ENCODE measurements at places on chromosomes 4 and X.

GRCh38 chr4:7909463-7910262 lies 30.0 kb downstream of the AFAP1 start:
- no peak for DNase-seq

GRCh38 chr4:56656346-56656643 lies 24.8 kb downstream of the HOPX start:
- no peak for DNase-seq

GRCh38 chrX:3621414-3621813 lies 92.0 kb downstream of the PRKX start:
- no peak for DNase-seq

DNA sequence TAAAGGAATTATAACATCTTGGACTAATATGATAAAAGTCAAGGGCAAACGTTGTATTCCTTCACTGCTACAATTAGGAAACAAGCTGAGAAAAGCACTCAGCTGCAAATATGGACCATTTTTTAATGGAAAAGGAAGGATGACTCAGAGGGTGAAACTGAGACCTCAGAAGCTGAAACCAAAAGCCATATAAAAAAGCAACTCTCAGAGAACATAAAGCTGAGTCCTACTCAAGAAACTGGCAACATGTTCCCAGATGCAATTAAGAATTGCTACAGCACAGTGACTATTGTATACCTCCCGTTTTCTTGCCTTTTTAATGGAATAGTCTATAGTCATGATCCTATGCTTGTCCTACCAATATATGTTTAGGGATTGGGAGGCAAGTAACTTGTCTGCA lies 1106.4 kb upstream of the INTU start:
- DNase-seq = no peak

DNA sequence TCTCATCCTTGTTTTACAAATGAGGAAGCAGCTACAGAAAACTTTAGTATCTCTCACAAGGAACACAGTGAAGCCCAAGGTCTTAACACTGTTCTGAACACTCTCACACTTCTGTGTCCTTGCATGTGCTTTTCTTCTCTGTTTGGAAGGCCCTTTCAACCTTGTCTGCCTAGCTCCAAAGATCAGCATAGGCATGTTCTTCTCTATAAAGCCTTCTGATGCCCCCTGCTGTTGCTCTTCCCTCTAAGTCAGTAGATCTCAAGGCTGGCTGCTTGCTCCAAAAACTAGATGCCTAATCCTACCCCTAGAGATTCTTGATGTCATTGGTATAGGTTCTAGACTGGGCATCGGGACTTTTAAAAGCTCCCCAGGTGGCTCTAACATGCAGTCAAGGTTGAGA lies 5.9 kb downstream of the APOO start:
- no peak for DNase-seq

- DNase-seq = peak; percentile 85
Observed at GRCh38 chr4:118968005-118968404, 79.4 kb downstream of the SYNPO2 start.

DNA sequence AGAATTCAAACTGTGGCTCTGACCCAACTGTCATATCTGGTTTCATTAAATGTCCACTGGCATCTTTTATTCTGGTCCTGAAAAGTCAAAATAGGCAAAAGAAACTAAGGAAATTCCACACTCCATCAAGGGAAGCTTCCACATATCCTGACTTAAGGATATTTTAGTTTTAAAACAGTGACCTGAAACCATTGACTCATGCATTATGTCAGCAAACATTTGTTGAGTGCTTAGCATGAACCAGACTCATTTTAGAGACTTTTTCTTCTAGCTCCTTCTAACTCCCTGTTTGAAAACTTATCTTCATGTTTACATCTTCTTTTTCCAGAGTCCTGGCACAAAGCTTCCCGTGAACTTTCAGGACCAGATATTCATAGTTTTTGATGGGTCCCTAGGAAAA lies 6.9 kb upstream of the CXCL1 start:
- DNase-seq = no peak

DNA sequence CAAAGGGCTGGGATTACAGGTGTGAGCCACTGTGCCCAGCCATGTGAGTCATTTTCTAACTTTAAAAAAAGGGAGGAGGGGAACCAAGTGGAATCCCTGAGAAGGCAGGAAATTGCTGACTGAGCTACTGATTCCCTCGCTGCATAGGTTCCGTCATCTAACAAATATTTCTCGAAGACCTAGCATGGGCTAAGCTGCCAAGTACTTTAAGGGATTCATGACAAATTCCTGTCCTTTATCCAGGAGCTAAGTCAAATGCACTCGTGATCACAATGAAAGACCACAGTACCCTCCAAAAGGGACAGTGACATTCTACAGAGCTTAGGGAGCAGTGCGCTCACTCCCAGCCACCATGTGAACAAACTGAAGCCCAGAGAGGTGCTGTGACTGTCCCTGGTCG lies 33.2 kb upstream of the MAN2B2 start:
- no peak for DNase-seq

DNA sequence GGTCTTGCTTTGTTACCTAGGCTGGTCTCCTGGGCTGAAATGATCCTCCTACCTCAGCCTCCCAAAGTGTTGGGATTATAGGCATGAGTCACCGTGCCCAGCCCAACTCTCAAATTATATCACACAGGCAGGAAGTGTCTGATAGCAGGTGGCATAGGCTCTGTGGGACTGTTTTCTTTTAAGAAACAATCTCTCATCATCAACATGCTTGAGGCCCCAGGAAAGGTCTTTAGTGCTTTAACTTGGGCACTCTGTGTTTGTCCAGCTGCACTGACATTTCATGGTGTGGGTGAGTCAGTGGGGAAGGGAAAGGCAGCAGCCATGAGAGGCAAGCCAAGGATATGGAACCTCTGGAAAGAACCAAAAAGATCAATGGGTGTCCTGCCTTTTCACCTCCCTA lies 88.1 kb upstream of the TSPAN5 start:
- DNase-seq = peak; percentile 47

DNA sequence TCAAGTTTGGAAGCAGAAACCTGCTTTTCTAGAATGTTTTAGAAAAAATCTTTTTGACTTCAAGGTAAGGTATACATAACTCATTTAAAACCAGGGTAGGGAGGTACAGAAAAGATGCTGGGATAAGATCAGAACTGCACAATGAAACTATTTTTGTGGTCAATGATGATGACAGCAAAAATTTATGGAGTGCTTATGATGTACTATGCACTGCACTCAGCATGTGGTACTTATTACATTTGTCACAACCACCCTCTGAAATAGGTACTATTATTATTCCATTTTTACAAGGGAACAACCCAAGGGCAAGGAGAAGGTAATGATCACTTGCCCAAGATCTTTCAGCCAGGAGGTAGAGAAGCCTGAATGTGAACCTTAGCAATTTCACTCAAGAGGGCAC lies 8.0 kb downstream of the GPM6B start:
- DNase-seq = no peak

DNA sequence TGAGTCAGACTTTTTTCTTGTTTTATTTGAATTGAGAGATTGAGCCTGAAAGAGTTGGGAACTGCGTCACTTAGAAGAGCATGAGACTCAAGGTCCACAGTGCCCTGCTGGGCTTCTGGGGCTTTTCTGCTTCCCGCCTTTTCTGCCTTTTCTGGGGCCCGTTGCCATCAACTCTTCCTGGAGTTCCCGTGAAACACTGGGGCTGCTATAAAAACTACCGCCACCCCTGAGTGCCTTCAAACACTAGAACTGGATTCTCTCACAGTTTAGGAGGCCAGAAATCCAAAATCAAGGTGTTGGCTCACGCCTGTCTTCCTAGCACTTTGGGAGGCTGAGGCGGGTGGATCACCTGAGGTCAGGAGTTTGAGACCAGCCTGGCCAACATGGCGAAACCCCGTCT lies 49.8 kb downstream of the RWDD4 start:
- DNase-seq = no peak

GRCh38 chr4:5905714-5906113 lies 12.8 kb upstream of the CRMP1 start:
- no peak for DNase-seq

- DNase-seq = no peak
Observed at GRCh38 chr4:168892475-168892874, 117.6 kb downstream of the CBR4 start.

- DNase-seq = no peak
Observed at GRCh38 chr4:94621491-94622080, 136.2 kb upstream of the BMPR1B start.

DNA sequence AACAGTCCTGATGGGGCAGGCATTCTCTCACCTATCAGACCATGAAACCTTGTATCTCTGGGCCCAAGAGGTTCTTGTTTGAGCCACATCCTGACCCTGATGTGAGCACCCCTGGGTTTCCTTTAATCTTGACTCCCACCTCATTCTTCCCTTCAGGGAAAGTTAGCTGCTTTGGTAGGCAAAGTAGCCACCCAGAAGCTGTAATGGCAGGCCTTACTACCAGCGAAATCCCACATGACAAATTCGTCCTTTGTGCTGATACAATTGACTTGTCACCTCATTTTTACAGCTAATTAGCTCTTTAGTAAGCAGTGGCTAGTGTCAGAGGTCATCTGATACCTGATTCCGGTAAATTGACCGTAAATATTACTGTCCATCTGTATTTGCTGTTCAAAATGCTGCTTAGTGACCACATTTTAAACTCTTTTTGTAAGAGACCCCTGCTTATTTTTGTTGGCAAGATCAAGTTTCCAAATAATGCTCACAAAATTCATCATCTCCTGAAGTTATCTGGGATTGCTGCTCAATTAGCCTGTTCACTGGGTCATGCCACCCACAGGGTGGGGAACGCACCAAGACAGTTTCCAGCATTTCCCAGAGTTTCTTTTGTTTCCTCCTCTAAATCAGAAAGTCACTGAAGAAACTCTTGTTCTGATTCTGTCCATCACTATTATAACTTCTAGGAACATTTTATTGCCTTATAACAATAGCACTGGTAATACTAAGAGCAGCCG lies 329.7 kb downstream of the GPAT3 start:
- DNase-seq = no peak

DNA sequence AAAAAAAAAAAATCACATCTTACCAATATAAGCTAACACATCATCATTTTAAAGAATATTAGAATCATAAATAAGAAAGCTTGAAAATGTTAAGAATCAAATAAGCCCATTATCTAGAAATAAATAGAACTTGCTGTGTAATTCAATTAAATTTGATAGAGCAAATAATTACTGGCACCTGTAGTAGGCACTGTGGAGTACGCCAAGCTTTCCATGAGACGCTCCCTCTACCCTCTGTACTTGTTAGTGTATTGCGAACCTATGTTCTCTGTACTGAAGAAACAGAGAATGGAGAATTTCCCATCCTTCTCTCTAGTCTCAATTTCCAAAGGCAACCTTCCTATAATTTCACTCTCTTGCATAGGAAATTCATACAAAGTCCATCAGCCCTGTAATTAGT lies 61.7 kb upstream of the HAND2 start:
- no peak for DNase-seq

DNA sequence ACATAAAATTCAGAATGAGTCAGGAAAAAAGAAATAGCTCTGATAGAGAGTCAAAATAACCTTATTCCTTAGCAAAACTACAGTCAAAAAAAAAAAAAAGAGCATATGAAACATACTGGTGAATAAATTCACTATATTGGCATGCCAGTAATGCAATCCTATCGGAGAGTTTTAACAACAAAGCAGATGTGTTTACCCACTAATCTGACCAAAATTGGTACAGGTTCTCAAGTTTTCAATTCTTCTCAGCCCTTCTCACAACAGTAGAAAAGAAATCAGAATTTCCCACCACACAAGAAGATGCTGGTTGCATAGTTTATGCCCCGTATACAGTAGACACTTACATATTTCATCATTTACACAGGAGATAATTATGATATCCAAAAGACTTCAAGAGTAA lies 59.4 kb downstream of the LCORL start:
- DNase-seq = no peak

DNA sequence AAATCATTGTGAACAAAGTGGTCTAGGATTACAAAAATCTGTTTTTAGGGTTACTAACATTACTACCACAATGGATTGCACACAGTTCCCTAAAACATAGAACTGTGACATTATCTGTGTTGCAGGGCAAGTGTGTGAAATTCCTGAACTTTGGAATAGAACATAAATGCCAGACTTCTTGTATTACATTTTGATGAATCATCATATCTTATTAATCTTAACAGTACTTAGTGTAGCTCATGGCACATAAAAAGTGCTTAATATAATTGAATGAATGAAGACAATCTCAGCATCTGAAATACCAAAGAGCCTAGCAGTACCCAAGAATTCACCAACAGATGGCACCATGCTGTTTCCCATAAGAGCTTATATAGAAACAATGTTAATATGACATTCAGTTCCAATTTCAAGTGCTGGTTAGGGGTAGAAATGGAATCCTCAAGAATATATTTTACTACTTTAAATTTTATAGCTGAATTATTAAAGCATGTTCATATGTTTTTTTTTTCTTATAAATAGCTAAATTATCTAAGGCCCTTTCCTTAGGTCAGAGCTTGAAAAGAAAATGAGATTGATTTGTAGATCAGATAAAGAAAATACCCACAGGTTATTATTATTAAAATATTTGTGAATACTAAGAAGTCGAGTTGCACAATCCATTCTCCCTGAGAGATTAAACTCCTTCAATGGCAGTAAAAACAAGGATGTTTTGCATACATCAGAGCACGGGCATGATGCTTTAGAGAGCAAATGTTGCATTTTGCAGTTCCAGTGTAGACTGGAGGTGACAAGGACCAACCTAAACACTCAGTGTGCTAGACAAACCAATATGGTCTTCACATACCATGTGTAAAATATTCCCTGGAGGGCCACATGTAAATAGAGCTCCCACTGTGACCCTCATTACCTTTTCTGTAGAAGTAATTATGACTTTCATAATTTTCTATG lies 25.7 kb upstream of the SHISA3 start:
- DNase-seq = peak; percentile 25

DNA sequence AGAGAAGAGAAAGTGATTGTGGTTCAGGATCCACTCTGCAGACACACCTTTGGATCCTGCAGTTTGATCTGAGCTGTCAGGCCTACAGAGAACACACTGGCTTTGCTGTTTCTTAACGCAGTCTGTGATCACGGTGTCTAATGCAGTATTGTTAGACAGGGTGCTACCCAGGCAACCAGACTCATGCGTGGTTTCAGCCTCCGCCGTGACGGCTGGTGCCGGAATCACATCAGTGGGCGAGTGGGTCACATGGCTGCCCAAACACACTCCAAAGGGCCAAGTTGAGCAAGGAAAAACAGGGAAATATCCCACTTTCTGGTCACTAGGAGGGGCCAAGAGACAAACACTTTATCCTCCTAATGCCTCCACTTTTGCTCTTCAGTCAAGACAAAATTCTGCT lies 27.5 kb downstream of the CCDC149 start:
- no peak for DNase-seq

GRCh38 chr4:23241408-23241807 lies 548.7 kb downstream of the GBA3 start:
- DNase-seq = no peak

- DNase-seq = no peak
Observed at GRCh38 chrX:133440797-133441163, 25.5 kb upstream of the GPC4 start.

DNA sequence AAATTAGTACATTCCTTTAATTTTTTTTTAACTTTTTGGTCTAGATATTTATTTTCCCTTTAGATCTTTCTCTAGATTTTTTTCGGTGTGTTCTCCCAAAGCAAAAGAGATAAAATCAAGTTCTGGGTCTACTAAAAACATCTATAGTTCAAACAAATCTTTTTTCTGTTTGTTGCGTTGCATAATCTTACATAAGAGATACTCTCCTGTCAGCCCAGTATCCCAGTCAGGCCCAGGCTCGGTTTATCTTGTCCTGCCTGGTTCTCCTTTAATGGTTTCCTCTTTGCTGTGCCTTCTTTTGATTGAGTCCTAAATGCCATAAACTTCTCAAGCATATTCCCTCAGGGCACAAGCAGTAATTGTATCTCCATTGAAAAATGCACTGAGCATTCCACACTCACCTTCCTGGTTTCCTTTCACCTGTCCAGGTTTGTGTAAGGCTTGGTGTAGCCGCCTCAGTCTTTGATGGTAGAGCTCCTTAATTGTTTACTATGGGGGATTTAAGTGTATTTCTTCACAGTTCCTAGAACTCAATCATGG lies 104.9 kb downstream of the TMEM131L start:
- no peak for DNase-seq

Data from skeletal muscle cell (primary cell).